ENCODE measurements at places on chromosomes 11 and 22.

- no peaks in the 10 kb centered on the region for H3K4me1 ChIP-seq
- DNase-seq, result no peak
- H3K27ac ChIP-seq, result no peak overlapping the region
These were observed 9.6 kb upstream of the TPST2 start for GRCh38 chr22:26599505-26599904.

- H3K27me3 ChIP-seq, result no peaks in the 10 kb centered on the region
- H3K27ac ChIP-seq, result peak overlapping the region; percentile 80
- H3K4me1 ChIP-seq, result peaks cover 62% of the 10 kb centered on the region
- no peak overlapping the region for H3K4me3 ChIP-seq
- no peaks in the 10 kb centered on the region for H3K36me3 ChIP-seq
These were observed 33.6 kb upstream of the SUSD2 start for GRCh38 chr22:24147666-24148065.

- DNase-seq, result no peak
- no peak overlapping the region for H3K4me3 ChIP-seq
- H3K36me3 ChIP-seq, result peaks cover 88% of the 10 kb centered on the region
- H3K27me3 ChIP-seq, result no peaks in the 10 kb centered on the region
- H3K27ac ChIP-seq, result no peak overlapping the region
These were observed 16.5 kb downstream of the NUP50 start for GRCh38 chr22:45180146-45180679.

- H3K36me3 ChIP-seq, result no peaks in the 10 kb centered on the region
- H3K27me3 ChIP-seq, result no peaks in the 10 kb centered on the region
- no peak for DNase-seq
- no peak overlapping the region for H3K27ac ChIP-seq
These were observed 60.3 kb downstream of the UBASH3B start for GRCh38 chr11:122715548-122716440.

DNA sequence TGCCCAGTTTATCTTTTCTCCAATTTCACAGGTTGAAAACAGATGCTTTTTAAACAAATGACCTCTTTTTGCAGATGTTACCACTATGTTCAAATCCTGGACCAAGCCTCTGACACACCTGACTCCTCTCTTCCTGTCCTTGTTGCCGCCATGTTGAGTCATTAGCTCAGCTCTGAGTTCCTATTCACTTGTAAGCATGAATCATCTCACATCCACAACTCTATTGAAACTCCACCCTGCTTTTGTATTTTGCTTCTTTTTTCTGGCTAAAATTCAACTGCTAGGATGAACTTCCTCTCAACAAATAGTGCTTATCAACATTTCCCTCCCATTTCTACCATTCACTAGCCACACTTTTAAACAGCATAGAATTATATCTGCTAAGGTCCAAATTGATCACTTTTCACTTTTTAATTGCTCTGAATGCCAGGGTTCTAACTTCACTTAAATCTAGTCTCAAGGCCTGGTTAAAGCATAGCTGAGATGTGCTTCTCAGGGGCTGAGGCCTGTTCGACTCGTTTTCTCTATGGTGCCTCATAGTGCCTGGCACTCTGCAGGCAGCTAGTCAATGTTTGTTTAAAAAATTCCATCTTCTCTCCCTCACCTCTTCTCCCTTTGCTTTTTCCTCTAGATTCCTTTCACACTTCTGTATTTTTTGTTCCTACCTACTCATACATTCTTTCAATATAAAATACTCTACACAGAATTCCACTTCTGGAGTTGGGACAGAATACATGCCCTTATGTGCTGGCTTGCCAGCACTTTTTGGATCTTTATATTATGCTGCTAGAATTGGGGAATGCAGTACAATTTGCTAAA lies 3.9 kb downstream of the JOSD1 start:
- H3K27ac ChIP-seq, result peak overlapping the region; percentile 99
- DNase-seq, result no peak
- peaks cover 54% of the 10 kb centered on the region for H3K4me1 ChIP-seq
- no peak overlapping the region for H3K4me3 ChIP-seq
- H3K27me3 ChIP-seq, result no peaks in the 10 kb centered on the region

- H3K27me3 ChIP-seq, result no peaks in the 10 kb centered on the region
- no peak overlapping the region for H3K27ac ChIP-seq
- no peak for DNase-seq
- no peaks in the 10 kb centered on the region for H3K36me3 ChIP-seq
- H3K4me1 ChIP-seq, result peaks cover 36% of the 10 kb centered on the region
These were observed 31.3 kb downstream of the ARRB1 start for GRCh38 chr11:75320046-75320618.

- H3K4me1 ChIP-seq, result peaks cover 17% of the 10 kb centered on the region
- no peak overlapping the region for H3K27ac ChIP-seq
- DNase-seq, result no peak
- peaks cover 23% of the 10 kb centered on the region for H3K36me3 ChIP-seq
- no peaks in the 10 kb centered on the region for H3K27me3 ChIP-seq
These were observed 120.1 kb downstream of the SWAP70 start for GRCh38 chr11:9783986-9784385.

- H3K27ac ChIP-seq, result peak overlapping the region; percentile 93
- no peaks in the 10 kb centered on the region for H3K36me3 ChIP-seq
- H3K4me1 ChIP-seq, result no peaks in the 10 kb centered on the region
- H3K4me3 ChIP-seq, result no peak overlapping the region
- no peaks in the 10 kb centered on the region for H3K27me3 ChIP-seq
These were observed 1.1 kb upstream of the SERPING1 start for GRCh38 chr11:57596266-57596885.

GRCh38 chr11:15730263-15730994 lies 615.7 kb downstream of the INSC start:
- H3K27me3 ChIP-seq, result no peaks in the 10 kb centered on the region
- H3K4me1 ChIP-seq, result no peaks in the 10 kb centered on the region
- H3K4me3 ChIP-seq, result no peak overlapping the region
- H3K27ac ChIP-seq, result no peak overlapping the region
- H3K36me3 ChIP-seq, result no peaks in the 10 kb centered on the region
- DNase-seq, result no peak

GRCh38 chr11:2142762-2143202 lies 3.6 kb upstream of the IGF2 start:
- H3K36me3 ChIP-seq, result no peaks in the 10 kb centered on the region
- peaks cover 37% of the 10 kb centered on the region for H3K4me1 ChIP-seq
- H3K27ac ChIP-seq, result no peak overlapping the region
- H3K27me3 ChIP-seq, result peaks cover 99% of the 10 kb centered on the region
- H3K4me3 ChIP-seq, result no peak overlapping the region
- no peak for DNase-seq

DNA sequence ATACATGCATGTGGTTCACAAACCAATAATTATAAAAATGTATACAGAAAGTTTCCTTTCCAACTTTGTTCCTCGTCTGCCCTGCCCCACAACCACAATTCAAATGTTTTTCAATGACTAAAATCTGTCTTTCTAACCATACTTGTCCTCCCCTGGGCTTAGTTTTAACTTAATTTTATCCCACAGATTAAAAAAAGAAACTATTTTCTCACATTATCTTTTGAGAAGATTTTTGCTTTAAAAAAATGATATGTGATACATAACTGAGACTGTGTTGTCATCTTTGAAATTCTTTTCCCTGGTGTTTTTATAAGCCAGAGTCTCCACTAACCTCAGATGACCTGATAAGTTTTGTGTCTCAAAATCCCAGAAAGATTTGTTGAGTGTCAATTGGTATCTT lies 79.0 kb downstream of the FDX1 start:
- H3K27ac ChIP-seq, result no peak overlapping the region
- no peak for DNase-seq
- H3K4me1 ChIP-seq, result no peaks in the 10 kb centered on the region
- no peaks in the 10 kb centered on the region for H3K36me3 ChIP-seq

DNA sequence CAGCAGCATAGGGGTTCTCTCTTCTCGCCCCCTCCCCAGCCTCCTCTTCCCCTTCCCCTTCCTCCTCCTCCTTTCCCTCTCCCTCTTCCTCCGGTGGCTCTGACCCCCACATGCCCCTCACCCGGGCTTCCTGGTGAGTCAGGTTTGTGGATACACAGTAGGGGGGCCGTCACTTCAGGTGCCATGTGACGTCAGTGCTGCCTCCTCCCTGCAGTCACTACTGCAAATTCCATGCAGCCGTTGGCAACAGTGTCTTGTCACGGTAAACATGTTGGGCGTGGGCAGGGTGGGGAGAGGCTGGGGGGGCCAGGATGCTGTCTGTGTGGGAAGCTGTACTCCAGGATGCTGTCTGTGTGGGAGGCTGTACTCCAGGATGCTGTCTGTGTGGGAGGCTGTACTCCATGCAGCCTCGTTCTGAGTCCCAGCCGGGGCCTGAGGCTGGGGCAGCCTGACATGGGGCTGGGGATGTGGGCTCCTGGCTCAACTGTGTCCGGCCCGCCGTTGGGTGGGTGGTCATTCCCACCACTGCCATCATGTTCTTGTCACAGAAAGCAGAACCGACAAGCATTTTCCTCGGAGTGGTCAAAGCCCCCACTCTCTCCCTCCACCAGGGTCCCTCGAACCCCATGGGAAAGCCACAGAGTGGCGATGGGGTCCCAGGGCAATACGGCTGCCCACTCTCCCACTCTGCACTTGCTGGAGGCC lies 2.4 kb upstream of the MUC2 start:
- H3K36me3 ChIP-seq, result no peaks in the 10 kb centered on the region
- DNase-seq, result peak; percentile 59
- H3K27me3 ChIP-seq, result no peaks in the 10 kb centered on the region
- no peaks in the 10 kb centered on the region for H3K4me1 ChIP-seq
- H3K27ac ChIP-seq, result no peak overlapping the region
- no peak overlapping the region for H3K4me3 ChIP-seq

- peaks cover 10% of the 10 kb centered on the region for H3K4me1 ChIP-seq
- no peak overlapping the region for H3K27ac ChIP-seq
- no peak overlapping the region for H3K4me3 ChIP-seq
- no peaks in the 10 kb centered on the region for H3K36me3 ChIP-seq
These were observed 32.7 kb downstream of the RIBC2 start for GRCh38 chr22:45446216-45446615.

DNA sequence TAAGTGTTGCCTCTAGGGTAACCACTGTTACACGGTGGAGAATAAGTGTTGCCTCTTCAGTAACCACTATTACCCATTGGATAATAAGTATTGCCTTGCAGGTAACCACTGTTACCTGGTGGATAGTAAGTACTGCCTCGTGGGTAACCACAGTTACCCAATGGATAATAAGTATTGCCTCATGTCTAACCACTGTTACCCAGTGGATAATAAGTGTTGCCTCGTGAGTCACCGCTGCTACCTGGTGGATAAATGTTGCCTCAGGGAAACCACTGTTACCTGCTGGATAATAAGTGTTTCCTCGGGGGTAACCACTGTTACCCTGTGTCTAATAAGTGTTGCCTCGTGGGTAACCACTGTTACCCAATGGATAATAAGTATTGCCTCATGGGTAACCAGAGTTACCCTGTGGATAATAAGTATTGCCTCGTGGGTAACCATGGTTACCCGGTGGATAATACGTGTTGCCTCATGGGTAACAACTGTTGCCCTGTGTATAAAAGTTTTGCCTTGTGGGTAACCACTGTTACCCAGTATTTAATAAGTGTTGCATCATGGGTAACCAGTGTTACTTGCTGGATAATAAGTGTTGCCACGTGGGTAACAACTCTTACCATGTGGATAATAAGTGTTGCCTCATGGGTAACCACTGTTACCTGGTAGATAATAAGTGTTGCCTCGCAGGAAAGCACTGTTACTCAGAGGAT lies 12.3 kb upstream of the NXPE4 start:
- no peaks in the 10 kb centered on the region for H3K36me3 ChIP-seq
- H3K4me1 ChIP-seq, result no peaks in the 10 kb centered on the region
- H3K4me3 ChIP-seq, result no peak overlapping the region
- no peak for DNase-seq

DNA sequence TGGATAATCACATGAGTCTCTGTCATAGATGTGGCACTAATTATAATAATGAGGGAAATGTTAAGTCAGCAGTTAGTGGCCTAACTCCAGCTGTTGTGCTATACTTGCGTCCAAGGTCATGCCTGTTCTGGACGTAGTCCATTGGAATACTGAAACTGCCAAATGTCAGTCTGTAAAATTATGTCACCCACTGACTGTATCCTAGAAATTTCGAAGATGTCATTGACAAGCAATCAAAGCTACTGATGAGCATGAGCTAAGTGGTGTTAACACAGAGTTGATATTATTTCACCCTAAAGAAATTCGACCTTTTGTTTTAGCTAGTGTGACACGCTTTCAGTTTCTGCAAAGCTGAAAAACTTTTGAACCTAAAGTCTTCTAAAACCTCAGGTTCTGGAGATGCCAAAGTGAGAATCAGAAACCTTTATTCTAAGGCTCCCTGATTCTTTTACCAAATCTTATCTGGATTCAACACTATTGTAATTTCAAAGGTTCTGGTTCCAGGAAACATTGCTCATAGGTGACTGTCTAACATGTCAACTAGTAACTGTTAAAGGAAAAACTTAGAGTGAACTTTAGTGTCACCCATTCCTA lies 14.9 kb upstream of the ME3 start:
- no peak overlapping the region for H3K27ac ChIP-seq
- DNase-seq, result no peak
- no peaks in the 10 kb centered on the region for H3K4me1 ChIP-seq
- no peak overlapping the region for H3K4me3 ChIP-seq
- no peaks in the 10 kb centered on the region for H3K27me3 ChIP-seq
- H3K36me3 ChIP-seq, result no peaks in the 10 kb centered on the region

GRCh38 chr11:10731064-10731680 lies 19.9 kb upstream of the CTR9 start:
- no peaks in the 10 kb centered on the region for H3K36me3 ChIP-seq
- no peak overlapping the region for H3K27ac ChIP-seq
- no peaks in the 10 kb centered on the region for H3K27me3 ChIP-seq
- DNase-seq, result no peak
- no peaks in the 10 kb centered on the region for H3K4me1 ChIP-seq

- no peak overlapping the region for H3K4me3 ChIP-seq
- H3K27ac ChIP-seq, result no peak overlapping the region
- DNase-seq, result peak; percentile 17
- H3K27me3 ChIP-seq, result no peaks in the 10 kb centered on the region
These were observed 883.3 kb downstream of the BRD1 start for GRCh38 chr22:48944433-48944750.

DNA sequence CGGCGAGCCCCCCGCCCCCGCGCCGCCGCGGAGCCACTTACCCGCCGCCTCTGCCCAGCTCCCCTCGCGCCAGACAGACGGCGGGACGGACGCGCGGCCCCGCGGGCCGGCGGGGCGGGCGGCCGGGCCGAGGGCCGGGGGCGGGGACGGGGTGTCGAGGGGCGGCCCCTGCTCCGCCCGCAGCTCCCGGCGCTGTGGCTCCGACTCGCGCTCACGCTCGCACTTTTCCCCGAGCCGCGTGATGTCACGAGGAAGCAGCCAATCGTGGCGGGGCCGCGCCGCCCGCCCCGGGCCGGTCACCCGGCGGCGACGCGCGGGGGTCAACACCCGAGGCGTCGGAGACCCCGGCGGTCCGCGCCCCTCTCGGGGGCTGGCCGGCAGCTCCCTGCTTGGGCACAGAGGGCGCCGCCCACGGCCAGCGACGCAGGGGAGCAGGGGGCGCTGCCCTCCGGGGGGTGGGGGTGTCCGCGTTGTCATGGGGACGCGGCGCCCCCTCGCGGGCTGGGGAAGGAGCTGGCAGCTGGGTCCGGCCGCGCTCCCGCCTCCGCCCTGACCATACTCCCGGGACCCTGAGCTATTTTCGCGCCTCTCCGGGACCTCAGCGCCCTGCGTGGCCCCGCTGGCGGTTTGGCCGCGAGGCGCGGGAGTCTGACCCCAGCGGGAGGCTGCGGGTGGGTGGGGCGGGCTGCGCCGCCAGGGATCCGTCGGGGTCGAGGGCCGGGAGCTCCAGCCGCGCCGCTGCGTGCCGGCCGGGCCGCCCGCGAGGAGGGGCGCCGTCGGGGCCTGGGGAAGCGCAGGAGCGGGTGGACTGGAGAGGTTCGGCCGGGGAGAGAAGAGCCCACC lies at the start of gene CHRM4:
Gene CHRM4, minus strand, starts transcription at position 199 of the 843 bp plus-strand sequence. CDS start 5,219 bp downstream, outside the sequence.
- no peak within 1 kb of the TSS for H3K27ac ChIP-seq
- DNase-seq, result peak; percentile 53
- no peaks in the 10 kb centered on the region for H3K4me1 ChIP-seq
- H3K27me3 ChIP-seq, result peaks cover 49% of the 10 kb centered on the region
- no peaks in the 10 kb centered on the region for H3K36me3 ChIP-seq
- H3K4me3 ChIP-seq, result peak within 1 kb of the TSS; percentile 18

Measured in sigmoid colon (tissue), 7 donors.